Femur (tissue), 1 donor: ENCODE measurements at places on chromosomes 2 and 18.

DNA sequence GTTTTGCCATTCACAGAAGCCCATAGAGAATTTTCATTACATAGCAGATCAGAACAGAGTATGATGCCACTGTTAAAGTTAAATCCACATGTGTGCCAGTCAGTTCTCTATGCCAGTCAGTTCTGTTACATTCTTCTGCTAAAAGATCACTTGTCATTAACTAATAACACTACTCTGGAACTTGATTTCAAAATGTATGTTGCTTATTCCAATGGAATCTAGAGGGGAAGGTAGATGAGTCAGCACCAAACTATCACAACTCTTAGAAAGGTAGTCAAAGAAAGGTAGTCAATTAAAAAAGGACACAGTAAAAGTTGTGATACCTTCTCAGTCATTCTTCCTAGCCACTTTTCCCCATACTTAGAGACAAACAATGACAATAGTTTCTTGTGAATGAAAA is 1214.4 kb downstream of the LRP1B start:
- no peak for DNase-seq

GRCh38 chr2:73295751-73296400 is 2.5 kb upstream of the EGR4 start:
- DNase-seq, result no peak

DNA sequence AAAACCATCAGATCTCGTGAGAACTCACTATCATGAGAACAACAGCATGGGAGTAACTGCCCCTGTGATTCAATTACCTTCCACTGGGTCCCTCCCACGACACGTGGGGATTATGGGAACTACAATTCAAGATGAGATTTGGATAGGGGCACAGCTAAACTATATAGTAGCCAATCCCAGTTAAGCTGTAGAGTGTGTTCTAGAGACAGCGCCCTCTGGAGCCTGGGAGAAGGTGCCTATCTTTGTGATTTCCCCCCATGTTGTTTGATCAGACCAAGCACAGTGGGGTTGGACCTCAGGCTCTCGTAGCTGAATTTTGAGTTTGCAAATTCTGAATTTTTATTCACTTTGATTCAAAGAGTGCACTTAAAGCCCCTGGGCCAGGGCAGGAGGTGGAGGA is 108.2 kb upstream of the TWIST2 start:
- no peak for DNase-seq

DNA sequence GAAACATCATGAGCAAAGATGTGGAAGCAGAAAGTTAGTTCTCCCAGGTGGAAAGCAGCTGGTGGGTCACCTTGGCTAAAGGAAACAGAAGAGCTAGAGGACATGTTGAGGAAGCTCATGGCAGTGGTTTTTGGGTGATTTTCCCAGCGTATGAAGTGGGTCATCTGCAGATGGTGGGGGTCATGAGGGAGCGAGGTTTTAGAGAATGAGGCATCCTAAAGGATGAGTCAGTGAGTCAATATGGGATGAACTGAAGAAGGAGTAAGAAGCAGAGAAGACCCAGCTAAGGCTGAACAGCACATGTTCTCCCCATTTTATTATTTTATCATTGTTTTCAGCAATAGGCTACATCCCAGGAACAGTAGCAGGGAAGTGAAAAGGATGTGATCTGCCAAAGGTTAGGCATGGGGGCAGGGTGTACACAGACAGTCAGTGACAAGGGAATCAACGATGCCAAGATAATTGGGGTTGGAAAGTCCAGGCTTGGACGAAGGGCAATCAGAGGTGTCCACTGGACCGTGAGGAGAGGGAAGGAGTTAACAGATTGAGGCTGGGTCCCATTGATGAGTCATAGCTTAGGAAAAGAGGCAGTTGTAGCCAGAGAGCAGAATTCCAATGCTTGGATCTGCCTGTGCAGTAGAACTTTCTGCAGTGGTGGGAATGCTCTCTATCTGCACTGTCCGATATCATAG is 289.3 kb upstream of the RAB12 start:
- DNase-seq, result no peak

DNA sequence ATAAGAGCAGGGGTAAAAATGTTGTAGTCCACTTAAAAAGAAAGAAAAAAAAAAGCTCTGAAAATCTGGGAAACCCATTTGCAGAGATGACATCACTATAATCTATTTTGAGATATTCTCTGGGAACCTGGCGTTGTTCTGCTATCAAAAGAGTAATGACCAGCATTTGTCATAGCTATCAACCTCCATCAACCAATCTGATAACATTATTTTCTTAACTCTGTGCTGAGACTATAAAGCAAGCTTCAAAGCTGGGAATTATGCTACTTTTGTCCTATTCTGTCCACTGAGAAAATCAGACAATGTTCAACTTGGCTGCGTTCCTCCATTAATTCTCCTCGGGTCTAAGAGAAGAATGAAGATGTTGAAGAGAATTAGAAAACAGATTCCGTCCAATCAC is 107.5 kb downstream of the STK39 start:
- DNase-seq, result no peak
